Hippocampal formation (tissue), 2 donors: ENCODE measurements at places on chromosomes 13 and 19.

- DNase-seq, result no peak
Measured at GRCh38 chr13:23651887-23652286, 81.7 kb downstream of the TNFRSF19 start.

DNA sequence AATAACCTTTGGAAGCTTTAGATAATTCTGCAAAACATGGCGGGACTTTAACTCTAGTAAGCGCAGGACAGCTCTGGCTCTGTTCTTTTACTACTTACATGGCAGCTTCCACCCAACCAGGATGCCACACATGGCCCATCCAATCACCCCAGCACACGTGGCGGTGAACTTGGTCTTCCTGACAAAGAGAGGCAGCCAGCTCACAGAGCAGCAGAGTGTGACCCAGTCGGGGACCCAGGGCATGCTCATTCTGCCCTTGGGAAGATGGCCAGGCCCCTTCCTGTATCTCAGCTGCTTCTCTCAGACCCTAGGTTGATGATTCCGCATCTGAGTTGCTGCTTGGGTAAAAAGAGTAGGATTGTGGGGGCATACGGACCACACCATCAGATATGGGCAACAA, 172.1 kb downstream of the USP12 start:
- no peak for DNase-seq

- no peak for DNase-seq
Measured at GRCh38 chr13:67772807-67773453, 542.8 kb upstream of the PCDH9 start.

GRCh38 chr13:85724546-85725432, 74.4 kb downstream of the SLITRK6 start:
- DNase-seq, result no peak
